DMS79 treated with DMSO at 0.1 percent for 48 hours (cell line): ENCODE measurements at places on chromosomes 3 and 15.

DNA sequence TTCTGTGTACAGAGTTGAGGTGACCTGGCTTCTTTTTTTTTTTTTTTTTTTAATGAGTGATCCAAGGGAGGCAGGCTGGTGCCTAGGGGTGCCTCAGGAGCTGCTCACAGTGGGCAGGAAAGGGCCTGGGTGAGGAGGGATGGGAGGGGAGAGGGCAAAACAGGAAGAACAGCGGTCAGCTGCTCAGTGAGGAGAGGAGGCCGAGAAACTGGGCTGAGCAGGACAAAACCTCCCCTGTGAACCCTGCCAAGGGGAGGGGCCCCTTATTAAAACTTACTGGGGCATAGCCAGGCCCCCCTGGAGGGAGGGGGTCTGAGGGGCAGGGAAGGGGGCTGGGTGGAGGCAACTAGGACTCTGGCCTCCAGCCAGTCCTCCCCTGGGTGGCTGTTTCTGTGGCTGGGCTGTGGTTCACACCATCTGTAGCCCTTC, 3.5 kb downstream of the PLEKHO2 start:
- DNase-seq, result no peak

- DNase-seq, result no peak
These were observed 222.9 kb downstream of the WDR72 start for GRCh38 chr15:53536479-53537120.

DNA sequence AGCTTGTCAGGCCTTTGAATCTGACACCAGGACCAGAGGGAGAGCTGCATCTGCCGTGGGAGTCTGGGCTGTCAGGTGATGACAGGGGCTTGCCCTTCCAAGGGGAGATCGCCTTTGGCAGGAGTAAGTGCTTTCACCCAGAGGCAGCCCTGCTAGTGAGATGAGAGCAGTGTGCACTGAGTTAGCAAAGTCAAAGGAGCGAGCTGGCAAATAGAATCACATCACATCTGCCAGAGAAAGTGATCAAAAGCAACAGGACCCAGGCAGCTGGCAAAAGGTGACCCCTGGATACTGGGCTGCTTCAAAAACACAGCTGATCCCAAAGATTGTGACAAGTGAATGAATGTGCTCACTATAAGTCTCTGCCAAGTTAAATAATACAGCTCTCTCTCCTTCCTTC, 36.1 kb upstream of the PYDC2 start:
- DNase-seq, result no peak

- no peak for DNase-seq
These were observed 88.0 kb upstream of the ROPN1 start for GRCh38 chr3:124079912-124080276.

GRCh38 chr3:58998476-58999117, 51.2 kb downstream of the CFAP20DC start:
- DNase-seq, result no peak

DNA sequence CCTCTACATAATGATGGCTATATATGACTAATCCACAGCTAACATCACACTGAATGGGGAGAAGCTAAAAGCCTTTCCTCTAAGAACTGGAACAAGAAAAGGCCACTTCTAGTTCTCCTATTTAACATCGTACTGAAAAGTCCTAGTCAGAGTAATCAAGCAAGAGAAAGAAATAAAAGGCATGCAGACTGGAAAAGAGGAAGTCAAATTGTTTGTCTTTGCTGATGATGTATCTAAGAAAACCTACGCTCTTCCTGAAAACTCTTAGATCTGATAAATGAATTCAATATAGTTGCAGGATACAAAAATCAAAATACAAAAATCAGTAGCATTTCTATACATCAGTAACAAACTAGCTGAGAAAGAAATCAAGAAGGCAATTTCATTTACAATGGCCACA, 116.9 kb downstream of the TP63 start:
- no peak for DNase-seq
